ENCODE measurements at places on chromosomes 2 and 18.

DNA sequence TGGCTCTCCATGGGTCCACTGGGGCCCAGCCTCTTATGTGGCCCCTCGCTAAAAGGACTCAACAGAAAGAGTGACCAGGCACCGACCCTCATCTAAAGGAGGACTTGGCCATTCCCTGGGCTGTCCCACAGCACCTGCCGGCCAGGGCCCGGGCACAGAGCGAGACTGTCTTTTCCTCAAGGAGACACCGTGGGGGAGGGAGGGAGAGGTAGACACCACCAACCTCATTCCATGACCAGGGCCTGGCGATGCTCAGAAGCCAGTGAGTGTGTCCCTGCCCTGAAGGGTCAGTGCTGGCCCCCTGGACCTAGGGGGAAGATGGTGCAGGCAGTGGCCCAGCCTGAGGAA is 39.8 kb upstream of the ALPP start:
- no peak for DNase-seq

- no peak for DNase-seq
Observed at GRCh38 chr2:100924520-100925451, 77.3 kb upstream of the RPL31 start.

DNA sequence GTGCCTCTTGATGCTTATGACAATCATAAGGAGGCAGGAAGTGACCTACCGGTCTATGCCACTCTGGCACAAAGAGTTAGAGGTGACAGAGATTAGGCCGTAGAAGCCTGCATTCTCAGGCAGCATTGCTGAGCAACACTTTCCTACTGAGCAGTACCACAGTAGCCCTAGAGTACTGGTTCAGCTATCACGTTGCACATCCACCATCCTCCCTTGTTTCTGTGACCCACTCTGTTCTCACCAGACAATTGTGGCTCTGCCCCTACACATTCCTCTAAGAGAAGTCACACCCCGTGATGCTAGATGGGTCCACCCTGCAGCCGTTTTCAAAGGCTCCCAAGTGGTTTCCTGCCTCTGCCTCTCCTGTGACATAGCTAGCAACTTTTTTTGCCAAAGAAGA is 22.6 kb upstream of the SUCLG1 start:
- no peak for DNase-seq

- DNase-seq = no peak
Observed at GRCh38 chr2:61946666-61947065, 41.2 kb downstream of the COMMD1 start.

- DNase-seq = no peak
Observed at GRCh38 chr2:95017071-95017501, 8.4 kb upstream of the MAL start.

DNA sequence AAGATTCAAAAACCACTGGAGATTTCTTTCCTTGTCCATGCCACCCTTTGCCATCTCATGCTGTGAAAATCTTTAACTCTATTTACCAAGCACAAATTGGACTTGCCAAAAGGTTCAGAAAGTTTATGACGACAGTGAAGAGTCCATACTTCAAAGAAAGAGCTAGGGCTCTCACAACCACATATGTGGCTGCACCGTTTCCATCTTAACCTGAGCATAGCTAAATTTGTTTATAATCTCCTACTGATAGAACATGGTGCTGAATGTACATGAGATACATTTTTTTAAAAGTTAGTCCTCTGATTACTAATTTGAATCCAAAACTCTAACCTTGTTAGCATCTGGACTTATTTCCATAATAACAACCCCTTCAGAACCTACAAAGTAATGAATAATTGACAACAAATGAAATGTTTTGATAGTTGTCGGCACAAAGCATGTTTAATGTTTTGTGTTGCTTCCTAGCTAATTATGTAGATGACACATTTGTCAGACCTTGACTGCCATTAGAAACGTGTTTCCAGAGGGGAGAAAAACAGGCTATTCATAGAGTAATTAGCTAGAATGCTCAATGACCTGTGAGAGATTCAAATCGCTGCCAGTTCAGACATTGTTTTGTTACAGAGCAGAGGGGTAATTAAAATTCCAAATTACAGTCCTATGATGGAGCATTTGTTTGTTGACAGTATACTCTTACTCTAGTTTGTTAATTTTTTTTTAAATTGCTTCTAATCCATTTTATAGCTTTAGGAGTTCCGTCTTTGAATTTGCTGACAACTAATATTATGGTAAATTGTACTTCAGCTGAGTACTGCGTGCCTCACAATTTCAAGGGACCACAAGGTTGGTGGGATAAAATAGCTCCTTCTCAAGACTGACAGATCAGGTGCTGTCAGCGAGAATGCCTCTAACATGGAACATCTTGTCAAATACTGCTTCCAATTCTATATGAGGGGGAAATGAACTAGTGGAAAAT is 31.8 kb downstream of the ARHGAP15 start:
- peak; percentile 92 for DNase-seq

GRCh38 chr2:120802867-120803484 is 67.3 kb downstream of the GLI2 start:
- DNase-seq = no peak

DNA sequence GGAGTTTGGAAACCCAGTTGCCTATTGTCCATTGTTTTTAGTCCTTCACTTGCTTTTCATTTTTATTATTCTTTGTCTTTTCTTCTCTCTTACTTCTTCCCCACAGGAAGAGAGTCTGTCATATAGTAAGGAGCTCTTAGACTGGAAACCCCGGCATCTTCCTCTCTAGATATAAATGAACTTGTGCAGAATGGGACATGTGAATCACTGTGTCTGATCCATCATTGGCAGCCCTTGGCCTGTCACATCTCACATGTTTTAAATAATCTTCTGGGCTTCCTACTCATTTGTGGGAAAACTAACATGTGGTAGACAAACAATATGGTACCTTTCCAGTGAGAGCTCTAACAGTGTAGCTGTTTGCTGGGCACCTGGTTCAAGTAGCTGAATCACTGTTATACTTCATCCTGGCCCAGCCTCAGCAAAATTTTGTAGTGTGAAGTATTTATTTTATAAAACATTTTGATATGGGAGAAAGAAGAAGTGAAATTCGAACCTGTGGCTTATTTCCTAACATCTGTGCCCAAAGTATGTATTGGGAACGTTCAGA is 112.8 kb downstream of the PHLPP1 start:
- DNase-seq = no peak

DNA sequence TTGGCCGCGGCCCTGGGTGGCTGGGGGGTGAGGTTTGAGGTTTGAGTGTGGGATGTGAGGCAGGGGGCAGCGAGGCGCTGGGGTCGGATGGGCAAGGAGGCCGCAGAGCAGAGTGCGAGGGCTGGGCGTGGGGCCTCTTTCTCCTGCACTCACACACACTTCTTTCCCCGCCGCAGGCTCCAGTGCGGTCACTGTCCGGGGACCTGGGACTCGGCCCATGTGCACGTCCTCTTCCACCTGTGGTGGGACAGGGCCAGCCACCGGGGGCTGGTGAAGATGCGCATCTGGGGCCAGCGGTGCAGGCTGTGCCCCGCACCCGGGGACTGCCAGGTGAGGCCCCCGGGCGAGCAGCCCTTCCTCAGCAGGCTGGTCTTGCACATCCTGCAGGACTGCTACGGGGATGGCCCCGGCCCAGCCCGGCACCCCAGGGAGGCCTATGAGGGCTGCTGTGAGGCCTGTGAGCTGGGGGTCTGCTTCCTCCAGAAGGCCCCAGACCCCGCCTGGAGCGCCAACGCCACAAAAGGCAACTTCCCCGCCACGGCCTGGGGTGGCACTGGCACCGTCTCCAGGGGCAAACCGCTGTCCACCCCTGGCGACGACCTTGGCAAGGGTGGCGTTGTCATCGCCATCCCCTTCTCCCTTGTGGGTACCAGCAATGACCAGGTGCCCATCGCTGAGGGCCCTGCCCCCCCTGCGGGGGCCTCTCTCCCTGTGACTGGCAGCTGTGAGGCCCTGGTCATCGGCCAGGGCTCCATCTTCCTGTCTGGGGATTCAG is 2.2 kb downstream of the RTP5 start:
- no peak for DNase-seq

GRCh38 chr18:52437161-52437560 is 97.2 kb downstream of the DCC start:
- no peak for DNase-seq

GRCh38 chr2:238449241-238449640 is 22.5 kb downstream of the ASB1 start:
- DNase-seq = no peak

GRCh38 chr2:138949517-138949916 is 169.3 kb upstream of the NXPH2 start:
- DNase-seq = no peak

GRCh38 chr18:77115192-77115953 is 17.2 kb downstream of the MBP start:
- no peak for DNase-seq

All from NCI-H1105 treated with DMSO at 0.1 percent for 48 hours (cell line).